NCI-H82 (cell line): ENCODE measurements at places on chromosomes 4 and X.

- DNase-seq = no peak
These were observed 210.3 kb upstream of the EPHA5 start for GRCh38 chr4:65880594-65880993.

DNA sequence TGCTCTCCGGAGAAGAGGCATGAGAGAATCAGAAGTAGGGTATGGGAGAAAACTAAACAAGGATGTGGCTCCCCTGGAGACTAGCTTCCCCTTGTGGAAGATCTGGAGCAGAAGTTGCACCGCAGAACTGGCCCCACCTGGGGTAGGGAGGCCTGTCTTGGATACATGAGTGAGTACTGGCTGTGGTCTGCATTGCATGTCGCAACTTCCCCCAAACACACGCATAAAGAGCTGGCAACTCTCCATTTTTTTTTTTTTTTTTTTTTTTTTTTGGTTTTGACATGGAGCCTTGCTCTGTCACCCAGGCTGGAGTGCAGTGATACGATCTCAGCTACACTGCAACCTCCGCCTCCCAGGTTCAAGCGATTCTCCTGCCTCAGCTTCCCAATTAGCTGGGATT, 119.9 kb downstream of the EGF start:
- DNase-seq = no peak

DNA sequence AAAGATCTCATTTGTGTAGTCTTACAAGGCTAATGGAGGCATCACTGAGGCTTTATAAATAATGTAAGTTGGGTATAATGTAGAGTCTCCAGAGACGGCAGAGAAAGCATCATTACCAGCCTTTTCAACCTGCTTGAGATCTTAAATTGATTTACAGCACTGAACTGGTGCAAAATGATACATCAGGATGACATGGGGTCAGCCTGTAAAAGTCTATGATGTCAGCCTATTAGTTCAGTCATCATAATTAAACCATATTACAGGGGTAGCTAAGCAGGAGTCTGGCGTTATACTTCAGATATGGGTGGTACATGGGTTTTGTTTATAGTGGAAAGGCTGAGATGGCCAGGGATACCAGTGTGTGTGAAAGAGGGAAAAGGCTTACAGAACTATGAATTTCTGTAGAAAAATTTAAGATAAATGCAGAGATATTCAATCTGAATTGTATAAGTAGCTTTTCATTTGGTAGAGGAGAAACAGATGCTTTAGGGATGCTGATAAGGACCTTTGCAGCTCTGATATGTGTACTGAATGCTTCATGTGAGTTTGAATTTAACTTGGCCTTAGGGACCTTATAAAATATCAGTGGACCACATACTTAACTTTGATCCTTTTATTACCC, 2.7 kb downstream of the SMAD1 start:
- DNase-seq = no peak

- DNase-seq = no peak
These were observed 210.5 kb upstream of the DIAPH2 start for GRCh38 chrX:96474029-96474740.

DNA sequence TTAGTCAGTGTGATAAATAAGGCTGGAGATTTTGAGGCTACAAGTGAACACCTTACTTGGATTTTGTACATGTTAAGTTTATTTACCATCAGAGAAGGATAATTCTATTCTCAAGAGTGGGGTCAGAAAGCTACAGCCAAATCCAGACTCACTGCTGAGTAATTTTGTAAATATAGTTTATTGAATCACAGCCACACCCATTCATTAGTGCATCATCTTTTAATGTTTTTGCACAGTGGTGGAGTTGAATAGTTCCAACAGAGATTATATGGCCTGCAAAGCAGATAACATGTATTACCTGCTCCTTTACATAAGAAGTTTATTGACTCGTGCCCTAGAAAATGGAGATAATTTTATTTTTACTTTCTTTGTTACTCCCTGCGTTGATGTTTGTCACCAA, 60.4 kb downstream of the PCDH18 start:
- DNase-seq = no peak
